ENCODE measurements at places on chromosomes 4 and X.

- peak; percentile 63 for DNase-seq
Measured at GRCh38 chr4:83334425-83335241, at the start of gene HPSE. Gene HPSE, minus strand, starts transcription at chr4:83334848. Its CDS starts 66 bp downstream, at chr4:83334782.

DNA sequence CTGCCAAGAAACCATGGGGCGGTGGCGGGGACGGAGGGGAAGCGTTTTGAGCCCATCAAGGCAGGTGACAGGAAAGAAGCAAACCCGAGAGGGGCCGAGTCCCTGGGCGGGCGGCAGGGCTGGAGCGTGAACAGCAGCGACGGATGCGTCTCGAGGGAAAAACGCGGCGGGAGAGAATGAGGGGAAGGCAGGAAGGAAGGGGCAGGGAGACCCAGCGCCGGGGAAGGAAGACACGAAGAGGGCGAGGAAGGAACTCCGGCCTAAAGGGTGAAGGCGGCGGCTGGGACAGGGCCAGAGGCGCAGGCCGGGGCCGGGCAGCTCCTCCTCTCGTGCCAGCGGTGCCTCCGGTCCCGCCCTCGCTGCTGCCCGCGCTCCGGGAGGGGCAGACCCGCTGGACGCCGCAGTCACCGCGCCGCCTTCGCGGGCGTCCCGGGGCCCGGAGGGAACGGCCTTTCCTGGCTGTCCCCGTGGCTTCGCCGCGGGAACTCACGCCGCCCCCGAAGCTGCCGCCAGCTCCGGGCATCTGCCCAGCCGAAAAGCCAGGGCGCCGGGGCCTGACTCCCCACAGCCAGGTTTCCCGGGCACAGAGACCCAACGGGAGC is 751 bp upstream of the RGS12 start:
- DNase-seq, result no peak

- DNase-seq, result no peak
Measured at GRCh38 chr4:70747874-70748273, 26.1 kb downstream of the RUFY3 start.

- DNase-seq, result no peak
Measured at GRCh38 chr4:37663552-37663951, 22.6 kb downstream of the RELL1 start.

DNA sequence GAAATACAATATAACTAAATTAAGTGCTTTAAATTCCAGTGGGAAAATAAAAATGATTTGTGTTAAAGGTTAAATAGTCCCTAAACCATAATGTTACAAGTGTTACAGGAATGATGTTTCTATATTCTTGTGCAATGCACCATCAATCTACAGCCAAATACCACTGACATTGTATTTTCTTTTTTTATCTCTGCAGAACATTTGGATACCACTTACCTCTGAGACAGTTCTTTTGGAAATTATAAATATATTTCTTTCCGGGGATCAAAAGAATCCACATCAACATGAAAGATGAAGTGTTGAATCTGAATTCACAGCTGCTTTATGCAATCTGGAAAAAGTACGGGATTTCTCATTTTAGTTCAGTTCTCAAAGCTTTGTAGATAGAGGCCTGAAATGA is 518.3 kb upstream of the AGA start:
- DNase-seq, result no peak

DNA sequence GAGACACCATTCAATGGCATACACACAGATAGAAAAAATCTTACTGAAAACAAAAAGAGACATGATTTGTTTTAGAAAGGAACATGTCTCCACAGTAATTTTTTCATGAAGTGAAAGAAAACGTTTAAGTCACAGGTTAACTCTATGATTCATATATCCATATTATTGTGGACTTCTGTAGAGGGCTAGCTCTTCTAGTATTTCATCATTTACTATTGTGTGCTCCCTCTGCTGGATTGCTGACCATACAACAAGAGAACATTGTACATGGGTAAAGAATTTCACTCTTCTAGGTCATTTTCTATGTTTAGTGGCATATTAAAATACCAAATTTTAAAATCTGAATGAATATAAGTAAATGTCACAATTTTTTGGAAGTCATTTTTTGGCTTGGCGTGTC is 91.8 kb upstream of the POU3F4 start:
- DNase-seq, result no peak

DNA sequence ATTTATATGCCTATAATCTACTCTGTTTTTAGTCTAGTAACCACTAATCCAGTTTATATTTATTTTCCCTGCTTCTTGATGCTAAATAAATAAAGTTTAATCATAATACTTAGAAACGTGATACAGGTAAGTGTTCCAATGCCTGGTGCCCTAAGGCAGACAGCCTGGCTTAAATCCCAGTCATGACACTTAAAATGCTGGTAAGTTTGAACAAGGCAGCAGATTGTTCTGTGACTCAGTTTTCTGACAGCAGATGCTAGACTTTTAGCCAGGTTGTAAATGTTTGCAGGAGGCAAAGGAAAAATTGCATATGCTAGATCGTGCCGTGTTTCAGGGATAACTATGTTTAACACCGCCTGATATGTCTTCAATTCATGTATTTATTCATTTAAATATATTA is 2661.6 kb downstream of the PCDH7 start:
- DNase-seq, result no peak

DNA sequence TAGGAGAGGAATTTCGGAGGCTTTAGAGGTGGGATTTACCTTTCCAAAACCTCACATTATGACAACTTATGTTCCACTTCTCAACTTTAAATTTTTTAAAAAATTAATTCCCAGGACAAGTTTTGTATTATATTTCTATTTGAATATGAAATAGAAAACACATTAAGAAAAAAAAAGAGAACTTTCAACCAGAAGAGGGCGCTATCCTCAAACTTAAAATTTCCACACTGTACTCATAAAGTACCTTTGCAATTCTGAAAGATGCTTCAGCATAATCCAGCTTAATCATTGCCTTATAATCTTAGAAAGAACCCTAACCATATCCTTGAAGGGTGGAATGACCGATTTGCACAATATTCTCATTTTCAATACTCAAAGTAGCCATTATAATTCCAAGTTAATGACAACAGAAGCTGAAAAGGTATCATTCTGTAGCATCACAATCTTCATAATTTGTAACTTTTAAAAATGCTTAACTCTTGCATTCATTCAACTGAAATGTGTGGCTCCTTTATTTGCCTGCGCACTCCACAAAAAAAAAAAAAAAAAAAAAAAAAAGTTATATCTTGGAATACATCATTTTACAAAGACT is 158.0 kb downstream of the KCNIP4 start:
- no peak for DNase-seq

- no peak for DNase-seq
Measured at GRCh38 chr4:20337261-20337664, 85.6 kb downstream of the SLIT2 start.

DNA sequence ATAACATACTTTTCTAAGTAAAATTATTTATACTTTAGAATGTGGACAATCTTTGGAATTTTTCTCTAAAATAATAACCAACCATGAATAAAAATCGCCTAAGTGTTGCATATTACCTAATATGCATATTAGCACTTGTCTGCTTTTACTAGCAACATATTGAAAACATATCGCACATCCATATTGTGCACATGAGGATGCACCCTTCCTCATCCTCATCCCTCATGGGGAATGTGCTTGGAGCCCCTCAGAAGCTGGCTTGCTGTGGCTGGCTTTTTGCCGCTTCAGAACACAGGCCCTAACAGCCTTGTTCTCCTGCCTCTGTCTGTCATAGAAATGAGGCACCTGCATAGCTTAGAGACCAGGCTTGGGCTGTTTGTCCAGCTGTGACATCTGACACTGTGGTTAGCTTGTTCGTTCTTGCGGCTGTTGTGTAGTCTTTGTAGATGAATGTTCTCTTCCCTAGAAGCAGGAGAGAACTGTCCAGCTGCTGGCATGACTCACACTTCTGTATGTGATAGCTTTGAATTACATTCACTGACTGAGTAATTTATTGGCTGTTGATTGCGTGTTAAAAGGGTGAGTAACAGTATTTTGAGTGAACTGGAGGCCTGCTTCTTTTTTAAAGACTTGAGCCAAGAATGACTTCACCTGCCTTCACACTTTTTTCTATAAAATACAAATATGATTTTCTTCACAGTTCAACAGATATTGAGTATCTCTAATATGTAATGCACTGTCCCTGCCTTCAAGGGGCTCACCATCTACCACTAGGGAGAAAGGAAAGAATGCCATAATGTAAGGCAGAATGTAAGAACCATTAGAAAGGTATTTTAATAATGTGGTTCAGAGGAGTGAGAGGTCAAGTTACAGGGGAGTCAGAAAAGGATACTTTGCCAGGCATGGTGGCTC is 81.9 kb downstream of the HMGB2 start:
- no peak for DNase-seq

- no peak for DNase-seq
Measured at GRCh38 chr4:109278594-109279031, 23.8 kb downstream of the COL25A1 start.

- DNase-seq, result no peak
Measured at GRCh38 chr4:12270546-12270945, 841.9 kb upstream of the HS3ST1 start.

DNA sequence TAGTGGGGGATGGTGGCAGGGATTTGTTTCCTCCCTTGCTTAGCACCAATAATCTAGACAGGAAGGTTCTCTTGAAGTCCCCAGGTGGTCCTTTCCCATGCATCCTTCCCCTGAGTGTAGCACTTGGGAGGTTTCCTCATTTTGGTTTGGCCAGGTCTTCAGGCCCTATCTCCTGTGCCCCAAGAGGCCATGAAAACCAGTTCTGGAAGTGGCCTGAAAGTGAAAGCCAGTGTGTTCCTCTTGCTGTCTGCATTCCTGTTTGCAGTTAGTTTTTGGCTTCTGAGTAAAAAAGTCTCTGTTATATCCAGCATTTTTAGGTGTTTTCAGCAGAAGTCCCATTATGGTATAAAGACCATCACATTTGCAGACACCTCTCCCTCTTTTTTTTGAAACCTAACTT is 59.5 kb downstream of the MTM1 start:
- DNase-seq, result no peak

GRCh38 chr4:73520821-73521220 is 39.3 kb downstream of the AFM start:
- DNase-seq, result no peak

GRCh38 chr4:69689599-69689998 is 36.6 kb upstream of the UGT2A1 start:
- peak; percentile 47 for DNase-seq

- no peak for DNase-seq
Measured at GRCh38 chr4:116926631-116927295, 158.6 kb downstream of the TRAM1L1 start.

DNA sequence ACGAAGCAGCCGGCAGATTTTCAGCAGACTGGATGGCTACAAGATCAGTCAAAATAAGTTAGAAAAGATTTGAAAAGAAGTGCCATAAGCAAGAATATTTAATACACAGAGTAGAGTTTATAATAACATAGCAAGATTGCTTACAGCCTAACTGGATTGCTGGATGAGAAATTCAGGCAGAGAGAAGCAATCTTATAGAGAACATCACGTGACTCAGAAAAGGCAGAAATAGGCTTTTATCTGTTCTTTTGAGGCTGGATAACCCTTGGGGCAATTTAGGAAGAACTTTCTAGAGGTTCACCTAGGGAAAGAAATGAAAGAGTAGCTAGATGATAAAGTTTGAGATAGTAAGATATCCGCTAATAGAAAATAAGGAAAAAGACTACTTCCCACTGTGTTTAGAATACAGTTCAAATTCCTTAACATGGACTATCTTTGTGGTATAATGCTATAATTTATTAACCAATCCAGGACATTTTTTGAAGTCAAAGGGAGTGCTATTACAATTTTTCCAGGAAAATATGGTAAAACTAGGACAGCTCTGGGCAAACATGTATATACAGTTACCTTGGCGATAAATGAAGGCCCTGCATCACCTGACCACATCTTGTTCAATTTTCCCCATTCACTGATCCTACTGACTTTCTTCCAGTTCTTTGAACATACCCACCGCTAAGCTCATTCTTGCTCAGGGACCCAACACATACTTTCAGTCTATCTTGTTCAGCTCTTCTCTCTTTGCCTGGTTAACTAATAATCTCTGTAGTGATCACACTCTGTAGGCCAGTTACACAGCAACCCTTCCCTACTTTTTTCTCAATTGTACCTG is 12.7 kb upstream of the SPCS3 start:
- DNase-seq, result no peak

DNA sequence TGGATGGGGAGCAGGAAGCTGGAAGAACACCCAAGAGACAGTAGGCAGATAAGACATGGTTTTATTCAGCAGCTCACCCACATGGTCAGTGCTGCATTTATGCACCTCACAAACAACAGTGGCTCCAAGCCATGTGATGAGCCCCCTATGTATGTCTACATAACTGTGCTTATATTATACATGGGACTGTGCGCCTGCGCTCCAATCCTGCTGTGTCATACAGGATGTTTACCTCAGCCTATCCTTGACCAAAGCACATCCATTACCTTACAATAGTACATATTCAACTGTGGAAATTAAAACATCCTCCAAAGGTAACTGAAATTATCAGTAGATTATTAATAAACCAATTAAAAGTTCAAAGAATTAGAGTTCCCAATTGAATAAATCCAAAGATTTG is 44.1 kb upstream of the SGMS2 start:
- DNase-seq, result no peak

DNA sequence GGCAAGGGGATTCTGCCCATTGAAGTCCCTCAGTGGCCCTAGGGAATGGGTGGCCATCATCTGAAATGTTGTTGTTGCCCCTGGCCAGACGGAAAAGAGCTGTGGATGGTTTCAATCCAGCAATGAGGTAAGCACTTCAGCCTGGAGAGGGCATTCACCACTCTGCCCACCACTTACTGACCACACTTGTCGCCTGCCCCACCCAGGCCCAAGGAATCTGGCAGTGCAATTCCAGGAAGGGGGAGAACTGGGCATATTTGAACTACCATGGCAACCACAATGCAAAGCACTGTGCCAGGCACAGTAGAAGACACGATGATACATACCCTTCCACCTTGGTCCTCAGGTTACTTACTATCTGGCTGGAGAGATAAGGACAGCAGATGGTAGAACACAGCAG is 161.6 kb downstream of the PDGFRA start:
- no peak for DNase-seq

GRCh38 chr4:2907706-2908293 is 55.4 kb downstream of the NOP14 start:
- no peak for DNase-seq

DNA sequence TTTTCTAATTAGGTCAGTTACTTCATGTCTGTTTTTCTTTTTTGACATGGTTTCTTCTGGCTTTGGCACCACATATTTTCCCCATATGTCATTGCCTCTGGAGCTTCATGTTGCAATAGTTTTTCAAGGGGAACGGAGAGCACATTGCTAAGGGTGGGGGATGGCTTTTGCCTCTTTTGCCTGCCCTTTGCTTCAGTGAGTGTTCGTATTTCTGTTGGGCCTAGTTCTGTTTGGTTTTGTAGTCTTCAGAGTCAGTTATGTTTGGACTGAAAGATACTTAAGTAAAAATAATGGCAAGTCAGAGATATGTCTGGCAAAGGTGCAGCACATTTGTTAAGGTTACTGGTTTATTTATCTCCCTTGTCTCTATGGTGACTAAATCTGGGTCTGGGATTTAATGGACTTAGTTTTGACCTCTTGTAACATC is 29.1 kb downstream of the FHL1 start:
- DNase-seq, result no peak

GRCh38 chrX:13055486-13055885 is 11.1 kb upstream of the FAM9C start:
- no peak for DNase-seq

Data from CD4-positive, alpha-beta T cell treated with Interleukin-2 at 100 ng/mL for 4 hours (primary cell).